ENCODE measurements at places on chromosomes 12 and 14.

- peak; percentile 17 for DNase-seq
Measured at GRCh38 chr12:20946732-20947131, 136.2 kb downstream of the SLCO1B3 start.

DNA sequence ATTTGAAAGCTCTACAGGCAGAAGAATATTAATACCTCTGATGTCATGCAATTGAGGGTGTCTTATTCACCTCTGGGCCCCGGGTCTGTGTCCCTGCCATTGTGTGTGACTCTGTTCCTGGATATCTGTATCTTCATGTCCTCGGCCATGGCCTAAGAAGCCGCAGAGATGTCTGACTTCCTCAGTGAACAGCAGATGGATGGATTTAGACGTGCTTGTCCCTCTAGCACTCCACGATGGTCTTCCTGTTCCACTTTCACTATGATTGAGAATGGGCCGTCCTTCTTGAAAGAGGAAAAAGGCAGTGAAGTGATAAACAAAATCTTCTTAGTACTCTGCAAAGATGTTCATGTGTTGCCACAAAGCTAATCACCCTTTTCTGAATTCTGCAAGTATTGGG is 217.4 kb downstream of the SLC41A2 start:
- no peak for DNase-seq

DNA sequence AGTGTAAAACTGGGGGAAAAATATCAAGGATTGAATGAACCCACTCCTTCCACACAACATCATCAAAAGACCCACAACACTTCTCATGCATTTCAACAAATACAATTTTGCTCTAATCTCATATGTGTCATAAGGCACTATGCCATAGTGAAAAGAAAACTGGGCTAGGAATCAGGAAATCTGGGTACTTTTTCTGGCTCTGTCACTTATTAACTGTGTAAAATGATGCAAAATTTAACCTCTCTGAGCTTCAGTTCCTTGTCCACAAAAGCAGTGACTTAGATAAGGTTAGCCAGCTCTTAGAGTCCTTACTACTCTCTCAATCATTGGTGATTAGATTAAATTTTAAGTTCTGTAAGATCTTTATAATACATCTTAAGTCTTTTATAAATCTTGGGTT is 250.5 kb upstream of the SOX5 start:
- DNase-seq: no peak

DNA sequence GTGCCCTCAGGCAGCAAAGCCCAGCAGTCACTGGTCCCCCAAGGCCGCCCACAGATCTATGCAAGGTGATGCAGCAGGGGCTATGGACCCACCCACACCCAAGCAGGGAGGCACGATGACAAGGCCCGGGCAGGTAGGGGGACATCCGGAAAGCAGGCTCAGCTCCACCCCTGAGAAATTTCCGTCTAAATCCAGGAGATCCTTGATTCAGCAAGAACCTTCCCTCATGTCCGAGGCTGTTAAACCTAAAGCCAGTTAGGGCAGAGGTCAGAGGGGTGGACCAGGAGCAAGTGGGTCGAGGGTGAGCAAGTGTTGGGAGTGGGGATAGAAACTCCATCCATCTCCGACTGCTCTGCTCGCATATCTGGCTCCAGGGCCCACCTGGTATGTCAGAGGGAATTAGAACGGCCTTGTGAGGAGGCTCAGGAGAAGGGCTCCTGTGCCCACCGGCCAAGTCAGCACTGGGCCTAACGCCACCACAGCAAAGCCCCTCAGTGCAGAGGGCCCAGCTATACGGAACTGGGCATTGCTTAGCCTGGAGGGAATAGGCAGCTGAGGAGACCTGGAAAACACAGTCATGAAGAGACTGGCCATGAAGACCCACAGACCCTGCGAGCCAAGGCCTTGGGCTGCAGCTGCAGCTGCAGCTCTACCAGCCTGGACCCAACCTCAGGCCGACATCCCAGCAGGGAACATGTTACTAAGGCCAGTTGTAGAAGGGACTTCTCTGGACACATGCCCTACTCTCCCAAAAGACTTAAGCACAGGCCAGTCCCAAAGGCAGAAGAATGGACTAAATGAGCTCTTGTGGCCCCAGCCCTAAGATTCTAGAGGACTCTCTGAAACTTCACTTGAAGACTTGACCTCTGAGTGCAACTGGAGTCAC is 34.3 kb downstream of the DAD1 start:
- DNase-seq: peak; percentile 43

- DNase-seq: no peak
Measured at GRCh38 chr14:93688820-93689219, 99.5 kb downstream of the PRIMA1 start.

GRCh38 chr12:126424696-126425095 is 1359.5 kb downstream of the AACS start:
- no peak for DNase-seq

DNA sequence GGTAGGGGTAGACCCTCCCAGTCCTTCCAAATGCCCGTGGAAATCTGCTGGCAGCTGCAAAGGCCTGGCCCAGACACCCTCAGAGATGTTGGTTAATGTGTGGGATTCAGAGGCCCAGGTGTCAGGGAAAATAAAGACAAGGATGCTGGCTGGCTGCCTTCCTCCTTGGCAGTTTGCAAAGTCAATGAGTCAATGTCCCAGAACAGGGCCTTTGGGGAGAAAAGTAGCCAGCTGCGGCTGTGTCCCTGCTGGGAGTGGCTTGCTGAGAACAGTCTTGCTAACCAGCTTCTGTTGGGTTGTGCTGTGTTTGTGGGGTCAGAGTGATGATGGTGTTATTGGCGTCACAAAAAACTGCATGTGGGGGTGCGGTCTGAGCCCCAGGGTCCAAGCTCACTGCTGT is 29.2 kb downstream of the GLRX5 start:
- no peak for DNase-seq

- DNase-seq: no peak
Measured at GRCh38 chr12:8075935-8076334, 6.1 kb upstream of the NECAP1 start.

GRCh38 chr14:89624500-89625156 is 207.6 kb upstream of the FOXN3 start:
- DNase-seq: no peak

DNA sequence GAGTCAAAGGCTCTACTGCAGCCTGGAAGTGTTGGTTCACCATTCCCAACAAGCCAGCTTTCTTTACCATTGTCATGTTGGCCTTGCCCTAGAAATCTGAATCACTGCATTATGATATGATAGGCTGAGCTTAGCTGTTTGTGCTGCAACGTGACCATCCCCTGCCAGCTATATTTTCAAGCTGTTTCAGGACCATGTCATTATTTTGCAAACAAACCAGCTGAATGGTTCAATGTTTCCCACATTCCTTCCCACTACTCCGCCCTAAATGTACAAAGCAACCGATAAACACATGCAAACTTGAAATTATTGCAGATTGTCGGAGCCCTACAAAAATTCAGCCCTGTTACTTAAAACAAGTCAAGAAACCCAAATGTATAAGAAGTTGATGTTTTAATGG is 136.1 kb downstream of the KICS2 start:
- DNase-seq: no peak

GRCh38 chr14:22864979-22865378 is 6.6 kb upstream of the LRP10 start:
- no peak for DNase-seq

DNA sequence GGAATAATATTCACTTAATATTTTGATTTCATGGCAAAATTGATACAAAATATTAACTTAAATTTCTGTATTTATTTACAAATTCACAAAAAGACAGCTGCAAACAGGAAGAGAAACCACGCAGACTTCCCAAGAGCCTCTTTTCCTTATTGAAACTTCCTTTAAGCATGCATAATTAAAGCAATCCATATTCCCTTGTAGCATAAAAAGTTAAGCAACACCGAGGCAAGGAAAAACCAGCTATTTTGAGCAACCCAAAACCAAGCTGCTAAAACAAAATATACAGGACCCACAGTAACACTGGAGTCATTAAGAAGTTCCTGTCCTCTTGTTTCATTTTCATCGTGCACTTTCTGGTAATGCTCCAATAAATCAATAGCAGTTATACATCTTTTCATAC is 58.0 kb downstream of the EEA1 start:
- DNase-seq: no peak

DNA sequence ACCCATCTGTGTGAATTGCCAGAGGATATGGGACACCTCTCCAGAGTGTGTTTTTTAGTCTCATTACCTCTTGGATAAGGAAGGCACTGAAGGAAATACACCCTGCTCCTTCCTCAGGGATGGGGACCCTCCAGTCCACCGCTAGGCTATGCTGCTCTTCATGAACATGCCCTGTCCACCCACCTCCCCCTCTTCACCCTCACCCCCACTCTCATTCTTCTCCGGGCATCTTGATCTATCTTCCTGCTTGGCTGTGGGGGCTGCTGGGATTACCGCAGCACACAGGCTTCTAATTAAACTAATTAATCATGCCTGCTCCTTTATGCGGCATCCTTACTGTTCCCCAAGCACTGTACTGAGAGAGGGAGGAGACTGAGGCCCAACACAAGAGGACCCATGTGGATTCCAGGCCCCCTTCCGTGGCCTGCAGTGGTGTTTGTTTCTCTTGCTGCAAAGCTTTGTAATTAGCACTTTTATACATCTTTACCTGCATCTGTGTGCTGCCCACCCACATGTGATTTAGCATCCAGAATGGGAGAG is 7.6 kb upstream of the PDE1B start:
- no peak for DNase-seq

DNA sequence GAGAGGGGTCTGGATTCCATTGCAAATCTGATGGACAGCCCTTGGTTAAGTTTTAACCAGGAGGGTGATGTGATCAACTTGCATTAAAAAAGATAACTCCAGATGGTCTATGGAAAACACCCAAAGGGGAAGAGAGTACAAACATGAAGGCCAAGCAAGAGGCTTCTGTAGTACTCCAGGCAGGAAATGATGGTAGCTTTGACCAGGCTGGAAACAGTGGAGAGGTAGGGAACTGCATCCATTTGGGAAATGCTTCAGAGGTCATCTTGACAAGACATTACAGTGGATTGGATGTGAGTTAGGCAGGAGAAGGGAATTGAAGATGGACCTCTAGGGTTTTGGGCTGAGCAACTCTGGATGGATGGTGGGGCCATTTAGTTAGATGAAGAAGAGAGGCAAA is 391.1 kb downstream of the IPO8 start:
- DNase-seq: no peak

GRCh38 chr12:88896958-88897357 is 316.7 kb upstream of the KITLG start:
- DNase-seq: no peak

- no peak for DNase-seq
Measured at GRCh38 chr14:81767266-81767995, 233.8 kb upstream of the SEL1L start.

GRCh38 chr14:72679536-72680151 is 214.3 kb downstream of the DPF3 start:
- no peak for DNase-seq

GRCh38 chr12:109963743-109964429 is 32.3 kb downstream of the GIT2 start:
- DNase-seq: no peak

DNA sequence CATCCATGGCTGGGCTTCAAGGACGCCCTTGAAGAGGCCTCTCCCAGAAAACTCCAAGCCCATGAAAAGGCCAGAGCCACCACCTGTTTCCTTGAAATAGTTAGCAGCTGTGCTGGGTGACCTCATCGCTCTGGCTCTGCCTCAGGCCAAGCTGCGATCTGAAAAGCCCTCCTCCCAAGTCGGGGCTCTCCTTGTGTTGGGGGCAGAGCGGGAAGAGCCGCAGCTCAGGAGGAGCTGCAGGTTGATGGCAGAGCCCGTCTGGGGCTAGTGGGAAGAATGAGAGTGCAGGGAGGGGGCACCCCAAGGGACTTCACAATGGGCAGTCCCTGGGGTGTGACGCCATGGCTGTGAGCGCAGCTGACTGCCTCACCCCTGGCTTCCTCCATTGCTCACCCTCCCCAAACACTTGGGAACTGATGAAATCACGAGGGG is 50.0 kb upstream of the STON2 start:
- DNase-seq: no peak

- no peak for DNase-seq
Measured at GRCh38 chr12:201361-201760, 12.6 kb downstream of the SLC6A12 start.

DNA sequence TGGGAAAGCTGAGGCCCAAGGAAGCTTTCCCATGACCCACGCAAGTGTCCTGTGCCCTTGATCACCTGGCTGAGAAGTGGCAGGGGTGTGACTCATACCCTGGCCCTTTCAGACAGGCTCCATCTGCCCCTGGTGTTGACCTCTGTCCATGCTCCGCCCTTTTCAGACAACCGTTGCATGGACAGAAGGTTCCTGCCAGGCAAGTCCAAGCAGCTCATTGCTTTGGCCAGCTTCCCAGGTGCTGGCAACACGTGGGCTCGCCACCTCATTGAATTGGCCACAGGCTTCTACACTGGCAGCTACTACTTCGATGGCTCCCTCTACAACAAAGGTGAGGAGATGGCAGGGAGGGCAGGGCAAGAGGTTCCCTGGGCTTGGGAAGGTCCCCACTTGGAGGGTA is 103.5 kb downstream of the WSCD2 start:
- no peak for DNase-seq

- peak; percentile 23 for DNase-seq
Measured at GRCh38 chr12:31590642-31591379, at the start of gene DENND5B. DENND5B (minus strand) TSS chr12:31591136; CDS start chr12:31590832, 304 bp downstream.

DNA sequence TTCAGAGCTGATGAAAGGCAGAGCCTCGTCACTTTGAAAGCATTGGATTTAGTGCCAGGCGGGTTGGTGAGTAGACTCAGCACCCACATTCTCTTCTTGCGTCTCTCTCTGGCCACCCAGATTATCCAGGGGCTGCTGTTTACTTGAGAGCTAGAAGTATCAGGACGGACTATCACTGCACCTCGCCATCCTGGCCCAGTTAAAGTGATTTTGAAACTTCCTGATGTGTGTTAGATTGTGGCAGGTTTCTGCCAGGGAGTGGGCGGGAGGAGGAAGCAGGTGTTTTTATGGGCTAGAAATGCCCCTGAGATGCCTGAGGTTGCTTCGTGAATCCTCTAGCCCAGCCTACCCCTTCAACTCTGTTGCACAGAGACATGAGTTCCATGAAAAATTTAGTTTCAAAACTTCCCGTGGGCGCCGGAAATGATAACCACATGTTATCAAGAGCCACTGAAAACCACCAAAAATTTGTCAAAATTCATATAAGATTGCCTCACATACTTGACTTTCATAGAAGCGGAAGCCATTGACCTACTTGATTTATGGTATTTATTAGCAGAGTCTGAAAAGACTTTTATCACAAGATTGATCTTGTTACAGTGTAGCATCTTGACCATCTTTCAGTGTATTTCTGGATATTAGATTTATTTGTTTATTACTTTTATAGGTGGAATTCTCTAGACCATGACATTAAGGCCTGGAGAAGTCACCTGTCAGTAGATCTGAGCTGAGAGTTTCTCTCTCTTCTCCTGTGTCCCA is 466.0 kb downstream of the RAD51B start:
- peak; percentile 69 for DNase-seq

- no peak for DNase-seq
Measured at GRCh38 chr14:103135333-103136260, 12.3 kb downstream of the TNFAIP2 start.

GRCh38 chr12:103241184-103241583 is 254.6 kb downstream of the C12orf42 start:
- DNase-seq: no peak

Data from stimulated activated CD4-positive, alpha-beta T cell treated with anti-CD3 and anti-CD28 coated beads, Interleukin-2, amount 100 ng/mL, for 24 hours (primary cell).